ENCODE measurements at places on chromosomes 5 and 9. TPM values are rescaled to one million over a fixed set of nuclear protein-coding genes. Genes with fewer than 3 reads are reported as not detected.

C7 gene
- not detected for total RNA-seq

LRRC70 gene
- total RNA-seq: 0.27 TPM

CARD9 gene
- 0.43 TPM for total RNA-seq

C5orf58 gene
- 2.4 TPM for total RNA-seq

GDNF gene
- total RNA-seq: 1.4 TPM

FYB1 gene
- not detected for total RNA-seq

GAPT gene
- total RNA-seq: not detected

EPB41L4A gene
- total RNA-seq: not detected

LYRM7 gene
- total RNA-seq: 11.1 TPM

ROPN1L gene
- total RNA-seq: not detected

GPR150 gene
- total RNA-seq: not detected

ADAMTS6 gene
- 30.1 TPM for total RNA-seq

PTGES gene
- 0.10 TPM for total RNA-seq

MYOZ3 gene
- total RNA-seq: not detected

INPP5E gene
- total RNA-seq: 16.6 TPM

PBX3 gene
- total RNA-seq: 32.3 TPM

CCDC192 gene
- not detected for total RNA-seq

PCAT7 gene
- total RNA-seq: 1.1 TPM

ZBTB26 gene
- total RNA-seq: 4.2 TPM

WDR31 gene
- 0.43 TPM for total RNA-seq

GKAP1 gene
- 1.9 TPM for total RNA-seq

SMAD5 gene
- 57.0 TPM for total RNA-seq

CYLC2 gene
- not detected for total RNA-seq

POLR3G gene
- total RNA-seq: 34.8 TPM

TGFBI gene
- total RNA-seq: 34.9 TPM

RELL2 gene
- total RNA-seq: 15.3 TPM

MYMK gene
- total RNA-seq: not detected

FCN1 gene
- not detected for total RNA-seq

SLC34A3 gene
- not detected for total RNA-seq

HMMR gene
- total RNA-seq: 71.2 TPM

TMC1 gene
- not detected for total RNA-seq

MAPK9 gene
- 26.6 TPM for total RNA-seq

PRELID2 gene
- total RNA-seq: 7.6 TPM

KCNV2 gene
- total RNA-seq: not detected

IQGAP2 gene
- 0.10 TPM for total RNA-seq

CATSPER3 gene
- 0.13 TPM for total RNA-seq

NDST1 gene
- total RNA-seq: 58.6 TPM

DIRAS2 gene
- total RNA-seq: not detected

FBP2 gene
- total RNA-seq: not detected

NKD2 gene
- not detected for total RNA-seq

CCDC187 gene
- 0.02 TPM for total RNA-seq

RANBP6 gene
- 31.6 TPM for total RNA-seq

ZCCHC9 gene
- 40.9 TPM for total RNA-seq

SHC3 gene
- 0.03 TPM for total RNA-seq

GABRA1 gene
- not detected for total RNA-seq

NUP188 gene
- total RNA-seq: 51.8 TPM

BHMT2 gene
- not detected for total RNA-seq

Data from HT1080 (cell line).